ENCODE measurements at places on chromosomes 7 and 10.
A peak's percentile ranks its signal among the peaks of the same experiment; 100 is the strongest.

DNA sequence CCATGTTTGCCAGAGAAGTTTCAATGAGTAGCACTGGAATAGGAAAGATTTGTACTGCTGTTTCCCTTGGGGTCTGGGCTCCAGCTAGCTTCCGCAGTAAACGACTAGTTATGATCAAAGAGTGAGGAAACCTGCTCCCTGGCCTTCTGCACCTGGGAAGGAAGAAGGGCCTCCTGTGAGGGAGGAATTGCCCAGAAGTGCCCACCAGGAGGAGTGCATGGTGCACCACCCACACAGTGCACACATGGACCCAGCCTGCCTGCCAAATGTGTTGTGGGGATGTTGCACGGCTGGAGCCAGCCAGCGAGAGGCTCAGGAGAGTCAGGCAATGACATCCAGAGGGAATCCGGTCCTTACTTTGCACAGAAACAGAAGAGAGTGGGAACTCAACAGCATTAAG, 27.0 kb upstream of the FAM107B start:
- no peak for DNase-seq

DNA sequence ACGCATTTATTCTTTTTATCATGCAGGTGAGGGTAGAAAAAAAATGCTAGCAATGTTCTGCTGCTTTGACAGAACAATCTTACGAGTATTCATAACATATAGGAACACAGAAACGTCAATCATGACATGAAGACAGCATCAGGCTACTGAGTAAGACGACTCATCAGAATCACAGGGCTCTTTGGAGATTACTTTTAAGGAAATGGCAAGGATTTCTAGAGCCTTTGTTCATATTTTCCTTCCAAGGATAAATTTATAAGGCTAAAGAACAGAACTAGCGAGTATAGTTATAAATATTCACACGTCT, 39.8 kb upstream of the DNAJC1 start:
- DNase-seq: no peak

- DNase-seq: no peak
Measured at GRCh38 chr10:70221030-70221429, 12.2 kb downstream of the PPA1 start.

DNA sequence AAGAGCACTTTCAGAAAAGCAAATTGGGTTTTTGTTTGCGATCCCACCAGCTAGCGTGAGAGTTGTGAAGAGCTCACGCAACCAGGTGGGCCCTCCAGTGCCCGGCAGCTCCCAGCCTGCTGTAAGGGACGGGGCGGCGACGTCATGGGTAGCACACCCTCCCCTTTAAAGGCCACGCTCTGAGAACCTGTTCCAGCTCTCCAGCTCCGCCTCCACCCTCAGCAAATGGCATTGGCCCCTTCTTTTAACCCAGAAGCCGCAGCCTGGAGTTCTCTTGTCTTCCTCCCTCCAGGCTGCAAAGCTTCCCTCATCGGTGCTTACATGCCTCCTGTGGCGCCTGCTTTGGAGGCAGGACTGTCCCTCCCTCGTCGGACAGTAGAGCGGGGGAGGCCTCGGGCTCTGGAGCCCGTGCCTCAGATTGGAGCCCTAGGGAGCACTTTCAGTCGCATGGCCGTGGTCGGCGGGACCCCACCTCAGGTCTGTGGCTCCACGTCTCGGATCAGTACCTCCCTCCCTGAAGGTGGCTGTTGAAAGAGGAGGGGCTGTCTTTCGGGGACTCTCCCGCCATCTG, 32.9 kb downstream of the WIPI2 start:
- no peak for DNase-seq

DNA sequence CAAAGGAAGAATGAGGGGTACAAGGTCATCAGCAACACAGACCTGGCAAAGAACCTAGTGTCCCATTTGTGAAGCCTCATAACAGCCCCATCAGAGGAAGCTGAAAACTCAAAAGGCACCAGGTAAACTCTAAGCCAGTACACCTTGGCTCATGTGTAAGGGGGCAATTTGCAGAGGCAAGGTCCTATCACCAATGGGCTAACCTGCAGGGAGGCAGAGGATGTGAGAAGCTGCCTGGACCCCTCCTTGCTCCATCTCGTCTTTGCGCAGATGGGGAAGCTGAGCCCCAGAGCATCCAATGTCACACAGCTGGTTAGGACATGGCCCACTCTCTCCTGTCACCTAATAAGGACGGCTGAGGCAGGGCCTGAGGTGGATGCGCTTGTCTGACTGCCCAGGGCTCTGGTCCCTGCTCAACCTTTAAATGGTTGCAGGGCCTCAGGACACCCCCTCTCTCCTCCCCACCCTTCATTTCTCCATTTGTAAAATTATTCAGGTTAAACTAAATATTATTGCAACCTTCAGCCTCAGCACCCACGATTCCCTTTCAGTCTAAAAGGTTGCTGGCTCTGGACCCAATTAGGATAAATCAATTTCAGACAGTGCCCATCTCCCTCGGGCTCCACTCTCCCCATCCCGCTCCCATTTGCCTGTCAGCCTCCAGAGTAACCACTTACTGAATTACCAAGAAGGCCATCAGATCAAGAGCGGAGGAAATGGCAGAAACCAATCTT, 135.3 kb downstream of the OAT start:
- no peak for DNase-seq

DNA sequence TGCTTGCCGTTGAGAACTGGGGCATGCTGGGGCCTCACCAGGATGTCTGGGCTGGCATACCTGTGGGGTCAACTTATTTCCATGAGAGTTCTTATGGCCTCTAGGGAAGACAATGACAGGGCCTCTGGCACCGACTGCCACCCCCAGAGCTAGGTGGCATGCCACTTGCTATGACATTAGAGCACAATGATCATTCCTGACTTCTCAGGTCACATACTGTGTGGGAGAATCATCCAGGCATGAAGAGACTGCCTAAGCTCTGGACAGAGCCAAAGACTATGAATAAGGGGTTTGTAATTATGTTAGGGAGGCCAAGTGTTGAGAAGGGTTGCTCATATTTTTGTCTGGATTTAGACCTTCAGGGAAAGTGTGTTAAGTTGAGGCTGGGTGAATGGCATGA, 97.5 kb downstream of the PTPN20 start:
- no peak for DNase-seq

GRCh38 chr7:111560773-111561653, 1.3 kb downstream of the IMMP2L start:
- DNase-seq: no peak

DNA sequence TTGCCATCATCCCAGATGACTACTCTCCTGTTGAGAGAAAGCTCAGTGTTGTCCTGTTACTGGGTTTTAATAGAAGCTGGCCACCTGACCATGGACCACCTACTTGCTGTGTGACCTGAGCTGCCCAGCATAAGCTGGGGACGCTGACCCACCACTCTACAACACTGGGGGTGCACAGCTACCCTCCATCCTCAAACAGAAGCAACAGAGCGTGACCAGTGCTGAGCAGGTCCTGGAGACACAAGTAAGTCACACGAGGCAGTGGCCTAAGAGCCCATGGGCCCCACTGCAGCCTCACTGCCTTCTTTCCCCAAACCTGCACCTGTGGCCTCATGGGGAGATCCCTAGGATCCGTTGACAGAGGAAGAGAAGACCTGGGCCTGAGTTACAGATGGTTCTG, 198.6 kb upstream of the ADARB2 start:
- DNase-seq: no peak

GRCh38 chr7:140230861-140231770, 54.3 kb upstream of the KDM7A start:
- peak; percentile 29 for DNase-seq

DNA sequence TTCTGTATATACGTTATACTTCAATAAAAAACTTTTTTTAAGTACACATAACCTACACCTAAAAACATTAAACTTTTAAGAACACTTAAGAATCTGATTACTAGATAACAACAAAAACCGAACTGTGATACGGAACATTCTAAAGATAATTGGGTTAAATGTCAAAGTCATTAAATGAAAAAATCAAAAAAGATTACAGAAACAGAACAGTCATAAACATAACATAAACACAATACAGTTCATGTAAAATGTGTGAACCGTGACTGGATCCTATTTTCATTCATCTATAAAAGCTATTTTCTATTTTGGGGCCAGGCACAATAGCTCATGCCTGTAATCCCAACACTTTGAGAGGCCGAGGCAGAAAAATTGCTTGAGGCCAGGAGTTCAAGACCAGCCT, 38.6 kb downstream of the ATE1 start:
- DNase-seq: no peak

GRCh38 chr10:22222236-22223190, 4.7 kb upstream of the EBLN1 start:
- DNase-seq: no peak

GRCh38 chr10:70917635-70918034, 29.3 kb upstream of the PCBD1 start:
- DNase-seq: no peak

GRCh38 chr10:75469006-75469616, 37.7 kb downstream of the LRMDA start:
- DNase-seq: no peak

DNA sequence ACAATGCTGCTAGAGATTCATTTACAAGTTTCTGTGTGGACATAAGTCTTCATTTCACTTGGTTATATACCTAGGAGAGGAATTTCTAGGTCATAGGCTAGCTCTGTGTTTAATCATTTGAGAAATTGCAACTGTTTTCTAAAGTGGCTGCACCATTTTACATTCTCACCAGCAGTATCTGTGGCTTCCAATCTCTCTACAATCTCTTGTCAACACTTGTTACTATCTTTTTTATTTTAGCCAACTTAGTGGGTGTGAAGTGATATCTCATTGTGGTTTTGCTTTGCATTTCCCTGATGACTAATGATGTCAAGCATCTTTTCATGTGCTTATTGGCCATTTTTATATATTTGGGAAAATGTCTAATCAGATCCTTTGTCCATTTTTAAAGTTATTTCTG, 53.0 kb upstream of the DRGX start:
- DNase-seq: no peak

Measured in stimulated activated CD4-positive, alpha-beta T cell treated with anti-CD3 and anti-CD28 coated beads, Interleukin-1b, Interleukin-23, amount 100 ng/mL, for 1 hour (primary cell).